Tongue (tissue), 3 donors: ENCODE measurements at places on chromosomes 12 and 14. TPM values are rescaled to one million over a fixed set of nuclear protein-coding genes. Genes with fewer than 3 reads are reported as not detected.

The RIPK3 gene
- 5.5 TPM for total RNA-seq

The NANOG gene
- not detected for total RNA-seq

The SIRT4 gene
- total RNA-seq, result 5.0 TPM

The ASIC1 gene
- 4.1 TPM for total RNA-seq

GRCh38 chr14:93160353-93160801 lies 24.3 kb downstream of the MOAP1 start:
- no peak for DNase-seq

DNA sequence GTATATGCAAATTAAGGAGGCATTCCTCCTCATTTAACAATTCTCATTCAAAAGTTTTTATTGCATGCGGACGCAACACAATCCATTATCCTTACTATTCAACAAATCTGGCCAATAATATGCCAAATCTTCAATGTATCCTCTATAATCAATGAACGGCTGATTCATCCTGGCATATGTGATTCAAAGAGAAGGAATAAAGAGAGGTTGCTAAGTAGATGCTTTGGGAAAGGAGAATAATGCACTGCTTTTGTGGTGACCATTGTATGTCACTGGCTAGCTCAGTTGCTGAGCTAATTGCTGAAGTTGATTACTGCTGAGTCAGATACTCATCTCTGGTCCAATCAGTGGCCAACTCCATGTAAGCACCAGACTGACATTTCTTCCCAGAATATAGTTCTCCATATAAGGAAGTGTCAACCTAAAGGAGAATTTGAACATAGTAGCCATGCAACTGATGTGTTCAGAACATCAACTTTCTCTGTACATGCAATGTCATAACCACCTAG lies 148.0 kb downstream of the PDZRN4 start:
- DNase-seq, result no peak

GRCh38 chr12:45654002-45654665 lies 75.4 kb upstream of the ARID2 start:
- DNase-seq, result no peak

- DNase-seq, result peak; percentile 92
Measured at GRCh38 chr12:96427269-96427729, 27.1 kb upstream of the CDK17 start.

- DNase-seq, result no peak
Measured at GRCh38 chr14:28966416-28967233, 200.0 kb downstream of the FOXG1 start.

DNA sequence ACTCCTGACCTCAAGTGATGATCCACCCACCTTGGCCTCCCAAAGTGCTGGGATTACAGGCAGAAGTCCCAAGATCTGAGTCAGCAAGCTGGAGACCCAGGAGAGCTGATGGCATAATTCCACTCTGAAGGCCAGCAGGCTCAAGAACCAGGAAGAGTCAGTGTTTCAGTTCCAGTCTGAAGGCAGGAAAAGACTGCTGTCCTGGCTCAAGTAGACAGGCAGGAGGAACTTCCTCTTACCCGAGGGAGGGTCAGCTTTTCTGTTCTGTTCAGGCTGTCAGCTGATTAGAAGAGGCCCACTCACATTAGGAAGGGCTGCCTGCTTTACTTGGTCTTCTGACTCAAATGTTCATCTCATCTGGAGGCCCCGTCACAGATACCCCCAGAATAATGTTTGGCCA lies 206.0 kb upstream of the MYL2 start:
- DNase-seq, result no peak

GRCh38 chr12:123960856-123961255 lies 11.8 kb downstream of the CCDC92 start:
- DNase-seq, result no peak

- DNase-seq, result no peak
Measured at GRCh38 chr14:32821964-32822653, 116.6 kb upstream of the NPAS3 start.

DNA sequence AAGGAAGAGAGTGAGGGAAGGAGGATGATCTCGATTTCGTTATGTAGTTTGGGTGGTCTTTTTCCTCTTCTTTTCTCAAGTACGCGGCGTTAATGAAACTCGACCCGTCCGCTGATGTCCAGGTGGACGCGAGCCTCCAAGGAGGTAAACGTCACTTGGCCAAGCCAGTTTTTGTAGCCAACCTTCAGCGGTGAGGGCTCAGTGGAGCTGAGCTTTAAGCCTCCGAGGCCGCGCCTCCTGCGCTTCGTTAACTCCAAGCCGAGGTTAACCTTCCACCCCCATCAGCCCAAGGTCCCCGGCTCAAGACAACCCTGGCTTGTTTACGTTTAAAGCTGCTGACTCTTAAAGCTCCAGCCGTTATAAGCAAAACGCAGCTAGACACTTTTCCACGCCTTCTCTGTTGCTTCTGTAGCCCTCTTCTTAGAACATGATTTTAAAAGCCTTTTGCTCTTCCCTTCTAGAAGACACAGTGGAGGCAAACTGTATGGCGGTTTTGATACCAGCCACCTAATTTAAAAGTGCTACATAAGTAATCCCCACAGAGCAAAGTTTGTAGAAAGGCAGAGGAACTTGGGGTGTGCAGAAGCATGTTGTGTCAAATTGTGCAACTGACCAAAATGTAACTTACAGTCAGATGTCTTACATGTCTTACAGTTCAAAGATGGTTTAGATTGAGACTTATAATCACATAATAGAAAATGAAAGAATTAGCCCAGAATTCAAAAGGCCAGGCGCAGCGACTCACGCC lies 923 bp upstream of the ITPR2 start:
- DNase-seq, result peak; percentile 32
